T-helper 17 cell (primary cell): ENCODE measurements at places on chromosomes 7 and 10. TPM values are rescaled to one million over a fixed set of nuclear protein-coding genes. Genes with fewer than 3 reads are reported as not detected.

GRCh38 chr10:6101181-6101580, 12.3 kb downstream of the RBM17 start:
- DNase-seq = no peak

CAV1 gene
- 0.30 TPM for total RNA-seq

- DNase-seq = no peak
These were observed 61.7 kb downstream of the PDGFA start for GRCh38 chr7:457814-458510.

TRIM24 gene
- 16.6 TPM for total RNA-seq

GRCh38 chr7:84058311-84059076, 136.1 kb downstream of the SEMA3A start:
- DNase-seq = no peak

GATAD1 gene
- 13.2 TPM for total RNA-seq

NUTM2E gene
- total RNA-seq = 0.44 TPM

ST8SIA6 gene
- total RNA-seq = 0.72 TPM

- no peak for DNase-seq
These were observed 50.0 kb downstream of the TBATA start for GRCh38 chr10:70735161-70735560.
